ENCODE measurements at places on chromosomes 11 and 22. TPM values are rescaled to one million over a fixed set of nuclear protein-coding genes. Genes with fewer than 3 reads are reported as not detected.

Gene TMEM45B
- total RNA-seq, result 4.9 TPM

Gene KRTAP5-1
- total RNA-seq, result not detected

Gene INS
- total RNA-seq, result not detected

Gene MS4A6A
- not detected for total RNA-seq
